ENCODE measurements at places on chromosomes 4 and X. TPM values are rescaled to one million over a fixed set of nuclear protein-coding genes. Genes with fewer than 3 reads are reported as not detected.

The VBP1 gene
- 65.7 TPM for polyA plus RNA-seq

GRCh38 chr4:61214680-61215079, 14.6 kb downstream of the ADGRL3 start:
- no peaks in the 10 kb centered on the region for H3K27me3 ChIP-seq
- H3K4me1 ChIP-seq, result peaks cover 16% of the 10 kb centered on the region
- H3K36me3 ChIP-seq, result no peaks in the 10 kb centered on the region
- no peak overlapping the region for H3K4me3 ChIP-seq
- no peak overlapping the region for H3K27ac ChIP-seq

GRCh38 chr4:98577956-98578355, 80.5 kb downstream of the TSPAN5 start:
- H3K36me3 ChIP-seq, result no peaks in the 10 kb centered on the region
- no peaks in the 10 kb centered on the region for H3K27me3 ChIP-seq
- H3K4me3 ChIP-seq, result no peak overlapping the region
- H3K4me1 ChIP-seq, result peaks cover 3% of the 10 kb centered on the region
- DNase-seq, result no peak
- H3K27ac ChIP-seq, result no peak overlapping the region

- H3K4me3 ChIP-seq, result no peak overlapping the region
- no peaks in the 10 kb centered on the region for H3K27me3 ChIP-seq
- H3K4me1 ChIP-seq, result peaks cover 7% of the 10 kb centered on the region
- H3K27ac ChIP-seq, result no peak overlapping the region
- H3K36me3 ChIP-seq, result no peaks in the 10 kb centered on the region
These were observed 59.6 kb downstream of the DRD5 start for GRCh38 chr4:9841072-9841471.

- peaks cover 7% of the 10 kb centered on the region for H3K27me3 ChIP-seq
- peak within 1 kb of the TSS; percentile 69 for H3K4me3 ChIP-seq
- no peaks in the 10 kb centered on the region for H3K36me3 ChIP-seq
These were observed at the start of gene C4orf36 for GRCh38 chr4:86891762-86892635. Gene C4orf36 (minus strand): TSS chr4:86892422. CDS start chr4:86891520, 902 bp downstream.

DNA sequence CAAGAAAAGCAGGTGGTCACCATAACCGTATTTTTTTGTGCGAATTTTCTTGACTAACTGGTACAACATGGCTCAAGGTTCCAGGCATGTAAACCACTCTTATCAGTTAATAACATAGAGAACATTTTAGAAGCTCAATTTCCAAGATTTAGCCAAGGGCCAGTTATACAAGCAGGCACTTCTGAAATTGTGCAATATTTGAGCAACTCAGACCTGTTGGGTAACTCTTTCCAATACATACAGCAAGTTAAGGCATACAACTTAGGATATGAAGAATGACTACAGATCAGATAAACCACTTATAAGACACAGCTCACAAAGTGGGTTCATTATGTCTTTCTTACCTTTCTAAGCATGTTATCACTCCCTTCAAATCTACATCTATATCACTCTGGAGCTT, 43.9 kb downstream of the ZNF280C start:
- no peak for DNase-seq
- H3K4me1 ChIP-seq, result no peaks in the 10 kb centered on the region
- H3K27me3 ChIP-seq, result no peaks in the 10 kb centered on the region
- H3K27ac ChIP-seq, result no peak overlapping the region
- no peak overlapping the region for H3K4me3 ChIP-seq

DNA sequence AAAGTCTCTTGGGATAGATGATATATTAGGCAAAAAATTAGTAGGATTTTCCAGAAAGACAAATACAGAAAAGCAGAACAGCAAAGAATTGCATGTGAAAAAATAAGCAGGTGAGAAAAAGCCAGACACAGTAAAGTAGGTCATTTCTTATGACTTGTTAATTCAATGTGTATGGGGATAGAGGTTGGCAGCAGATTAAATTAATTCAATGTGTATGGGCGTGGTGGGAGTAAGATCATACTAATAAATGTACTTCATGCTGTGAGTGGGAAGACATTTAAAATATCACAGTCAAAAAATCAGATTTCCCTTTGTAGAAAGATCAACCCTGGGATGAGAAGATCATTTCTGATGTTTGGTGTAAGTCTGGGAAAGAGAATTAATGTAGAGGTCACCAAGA, 1146.4 kb upstream of the INTU start:
- no peaks in the 10 kb centered on the region for H3K36me3 ChIP-seq
- H3K27ac ChIP-seq, result no peak overlapping the region
- H3K4me1 ChIP-seq, result no peaks in the 10 kb centered on the region
- DNase-seq, result no peak

The SOWAHD gene
- polyA plus RNA-seq, result 3.8 TPM

The SMIM31 gene
- not detected for polyA plus RNA-seq

The VCX3A gene
- polyA plus RNA-seq, result 0.40 TPM

GRCh38 chrX:11439846-11440245, 146.6 kb downstream of the AMELX start:
- H3K27ac ChIP-seq, result no peak overlapping the region
- no peaks in the 10 kb centered on the region for H3K4me1 ChIP-seq
- H3K27me3 ChIP-seq, result no peaks in the 10 kb centered on the region
- DNase-seq, result no peak
- H3K4me3 ChIP-seq, result no peak overlapping the region
- no peaks in the 10 kb centered on the region for H3K36me3 ChIP-seq

- H3K27ac ChIP-seq, result no peak overlapping the region
- no peak for DNase-seq
- no peaks in the 10 kb centered on the region for H3K4me1 ChIP-seq
- peaks cover 19% of the 10 kb centered on the region for H3K27me3 ChIP-seq
- peak overlapping the region; percentile 53 for H3K4me3 ChIP-seq
- H3K36me3 ChIP-seq, result no peaks in the 10 kb centered on the region
These were observed 809 bp downstream of the ZFP92 start for GRCh38 chrX:153411988-153412574.

The BEX1 gene
- 157 TPM for polyA plus RNA-seq

DNA sequence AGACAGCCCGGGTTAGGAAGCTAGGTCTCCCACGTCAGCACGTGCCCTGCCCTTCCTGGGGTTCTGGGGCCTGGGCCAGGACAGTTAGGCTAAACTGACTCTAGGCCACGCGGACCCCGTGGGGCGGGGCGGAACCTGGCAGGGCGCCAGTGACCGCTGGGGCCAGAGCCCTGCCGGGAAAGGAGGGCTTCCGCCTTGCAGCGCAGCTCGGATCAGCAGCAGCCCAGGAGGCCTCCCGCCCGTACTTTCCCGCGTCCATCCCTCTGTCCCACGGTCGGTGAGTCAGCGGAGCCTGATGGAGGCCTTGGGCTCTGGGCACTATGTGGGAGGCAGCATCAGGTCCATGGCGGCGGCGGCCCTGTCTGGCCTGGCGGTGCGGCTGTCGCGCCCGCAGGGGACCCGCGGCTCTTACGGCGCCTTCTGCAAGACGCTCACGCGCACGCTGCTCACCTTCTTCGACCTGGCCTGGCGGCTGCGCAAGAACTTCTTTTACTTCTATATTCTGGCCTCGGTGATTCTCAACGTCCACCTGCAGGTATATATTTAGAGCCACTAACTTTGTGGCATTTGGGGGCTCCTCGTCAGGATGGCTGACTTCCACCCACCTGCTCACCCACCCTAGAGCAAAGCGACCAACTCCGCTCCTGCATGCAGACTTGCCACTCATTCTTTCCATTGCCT, at the start of gene SMIM10:
TSS of gene SMIM10 (plus strand) at position 191 of the 681 bp plus-strand sequence. CDS start at position 296, 105 bp downstream.
- peak within 1 kb of the TSS; percentile 53 for H3K4me3 ChIP-seq
- H3K27me3 ChIP-seq, result peaks cover 13% of the 10 kb centered on the region
- H3K36me3 ChIP-seq, result no peaks in the 10 kb centered on the region
- no peak within 1 kb of the TSS for H3K27ac ChIP-seq
- peak; percentile 35 for DNase-seq
- H3K4me1 ChIP-seq, result peaks cover 14% of the 10 kb centered on the region

The GAGE12H gene
- not detected for polyA plus RNA-seq

GRCh38 chr4:114535725-114536124, 62.9 kb upstream of the UGT8 start:
- H3K27me3 ChIP-seq, result no peaks in the 10 kb centered on the region
- H3K27ac ChIP-seq, result no peak overlapping the region
- no peaks in the 10 kb centered on the region for H3K36me3 ChIP-seq
- DNase-seq, result no peak

The TBX22 gene
- polyA plus RNA-seq, result 0.52 TPM

The C4orf50 gene
- 0.06 TPM for polyA plus RNA-seq

GRCh38 chrX:139049465-139049864, 337.9 kb upstream of the FGF13 start:
- H3K27me3 ChIP-seq, result no peaks in the 10 kb centered on the region
- no peak for DNase-seq
- no peak overlapping the region for H3K4me3 ChIP-seq
- no peaks in the 10 kb centered on the region for H3K4me1 ChIP-seq
- H3K36me3 ChIP-seq, result no peaks in the 10 kb centered on the region

DNA sequence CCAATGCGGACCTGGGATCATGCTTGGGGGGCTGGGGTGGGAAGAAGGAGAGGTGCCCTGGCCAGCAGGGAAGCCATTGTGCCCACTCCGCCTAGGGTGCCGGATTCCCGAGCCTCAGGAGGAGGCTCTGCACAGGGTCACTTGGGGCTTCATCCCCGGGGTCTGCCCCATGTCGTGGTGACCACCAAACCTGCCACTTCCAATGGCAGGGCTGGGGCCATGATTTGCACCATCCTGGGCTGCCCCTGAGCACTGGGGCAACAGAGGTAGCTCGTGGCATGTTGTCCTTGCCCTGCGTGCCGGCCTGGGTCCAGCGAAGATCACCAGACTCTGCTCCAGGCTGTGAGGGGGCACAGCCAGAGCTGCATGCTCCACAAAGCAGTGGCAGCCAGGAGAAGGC, 71.4 kb upstream of the DCAF12L2 start:
- H3K27me3 ChIP-seq, result no peaks in the 10 kb centered on the region
- no peaks in the 10 kb centered on the region for H3K36me3 ChIP-seq
- no peak for DNase-seq
- H3K4me1 ChIP-seq, result no peaks in the 10 kb centered on the region
- no peak overlapping the region for H3K27ac ChIP-seq
- H3K4me3 ChIP-seq, result no peak overlapping the region

Data from GM23338 (cell line).